ENCODE measurements at places on chromosomes 7 and 10. TPM values are rescaled to one million over a fixed set of nuclear protein-coding genes. Genes with fewer than 3 reads are reported as not detected.

SAP25 gene
- polyA plus RNA-seq = not detected

NEUROG3 gene
- not detected for polyA plus RNA-seq

UNC5B gene
- polyA plus RNA-seq = 0.03 TPM

ATG9B gene
- polyA plus RNA-seq = 9.2 TPM

CYP17A1 gene
- 0.11 TPM for polyA plus RNA-seq

GOLGA7B gene
- 0.35 TPM for polyA plus RNA-seq

GPR158 gene
- not detected for polyA plus RNA-seq

WDFY4 gene
- 0.04 TPM for polyA plus RNA-seq

CHAT gene
- polyA plus RNA-seq = not detected

NOC3L gene
- polyA plus RNA-seq = 10.6 TPM

TMEM254 gene
- polyA plus RNA-seq = 40.2 TPM

NUTM2E gene
- not detected for polyA plus RNA-seq

RBP3 gene
- polyA plus RNA-seq = not detected
